ENCODE measurements at places on chromosomes 16 and 17. TPM values are rescaled to one million over a fixed set of nuclear protein-coding genes. Genes with fewer than 3 reads are reported as not detected.
A peak's percentile ranks its signal among the peaks of the same experiment; 100 is the strongest.

DNA sequence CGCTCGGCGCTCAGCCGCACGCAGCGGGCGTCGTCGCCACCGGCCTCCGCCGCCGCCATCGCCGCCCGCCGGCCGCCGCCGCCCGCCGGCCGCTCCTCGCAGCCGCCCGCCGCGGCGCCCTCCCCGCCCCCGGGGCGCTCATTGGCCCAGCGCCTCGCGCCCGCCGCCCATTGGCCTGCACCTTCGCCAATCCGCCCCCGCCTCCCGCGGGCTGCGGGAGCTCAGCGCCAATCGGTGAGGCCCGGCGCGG lies at the start of gene PGP:
PGP (minus strand) TSS at position 122 of the 250 bp plus-strand sequence; CDS start at position 59, 63 bp downstream.
- peak within 1 kb of the TSS; percentile 90 for H3K4me3 ChIP-seq
- no peak for DNase-seq
- H3K36me3 ChIP-seq = peaks cover 6% of the 10 kb centered on the region

GRCh38 chr17:41553176-41553575 lies 18.7 kb downstream of the KRT9 start:
- peaks cover 16% of the 10 kb centered on the region for H3K4me1 ChIP-seq
- H3K4me3 ChIP-seq = no peak overlapping the region
- H3K27ac ChIP-seq = no peak overlapping the region
- H3K36me3 ChIP-seq = no peaks in the 10 kb centered on the region

- H3K27ac ChIP-seq = no peak overlapping the region
- no peaks in the 10 kb centered on the region for H3K36me3 ChIP-seq
- H3K4me3 ChIP-seq = no peak overlapping the region
- H3K27me3 ChIP-seq = peaks cover 46% of the 10 kb centered on the region
- peaks cover 3% of the 10 kb centered on the region for H3K4me1 ChIP-seq
Observed at GRCh38 chr16:85935391-85935973, 36.5 kb downstream of the IRF8 start.

- DNase-seq = no peak
- peaks cover 88% of the 10 kb centered on the region for H3K36me3 ChIP-seq
- no peak overlapping the region for H3K4me3 ChIP-seq
- no peaks in the 10 kb centered on the region for H3K27me3 ChIP-seq
- peaks cover 1% of the 10 kb centered on the region for H3K4me1 ChIP-seq
- H3K27ac ChIP-seq = no peak overlapping the region
Observed at GRCh38 chr17:18326039-18326438, 10.9 kb downstream of the SMCR8 start.

DNA sequence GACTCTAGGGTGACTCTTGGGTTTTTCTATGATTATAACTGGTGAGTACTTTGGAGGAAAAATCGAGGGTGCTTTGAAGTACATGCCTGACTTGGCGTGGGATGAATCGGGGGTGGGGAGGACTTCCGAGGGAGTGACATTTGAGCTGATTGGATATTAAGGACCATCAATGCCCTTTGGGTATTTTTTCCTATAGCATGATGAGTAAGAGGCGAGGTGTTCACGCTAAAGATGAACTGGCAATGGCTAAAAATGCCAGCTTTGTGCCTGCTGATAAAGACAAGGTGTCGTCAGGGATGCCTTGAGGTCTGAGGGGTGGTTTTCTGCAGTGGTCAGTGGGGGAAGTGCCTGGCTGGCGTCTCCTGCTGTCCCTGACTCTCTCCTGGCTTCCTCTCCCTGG lies 25.3 kb downstream of the USP43 start:
- no peak for DNase-seq
- no peaks in the 10 kb centered on the region for H3K36me3 ChIP-seq
- no peak overlapping the region for H3K27ac ChIP-seq
- H3K4me3 ChIP-seq = no peak overlapping the region

GRCh38 chr16:83789642-83790401 lies 18.0 kb upstream of the HSBP1 start:
- H3K27ac ChIP-seq = no peak overlapping the region
- no peak overlapping the region for H3K4me3 ChIP-seq

GRCh38 chr16:11183951-11184350 lies 72.1 kb downstream of the SOCS1 start:
- DNase-seq = no peak
- H3K27me3 ChIP-seq = no peaks in the 10 kb centered on the region
- no peak overlapping the region for H3K27ac ChIP-seq
- H3K4me1 ChIP-seq = peaks cover 29% of the 10 kb centered on the region
- H3K36me3 ChIP-seq = peaks cover 17% of the 10 kb centered on the region

GRCh38 chr16:929227-930073 lies 41.3 kb downstream of the LMF1 start:
- H3K27ac ChIP-seq = no peak overlapping the region
- no peak for DNase-seq

GRCh38 chr17:42843358-42843934 lies 934 bp upstream of the AOC2 start:
- DNase-seq = no peak
- H3K4me3 ChIP-seq = no peak overlapping the region
- peaks cover 71% of the 10 kb centered on the region for H3K36me3 ChIP-seq
- H3K27ac ChIP-seq = no peak overlapping the region

DNA sequence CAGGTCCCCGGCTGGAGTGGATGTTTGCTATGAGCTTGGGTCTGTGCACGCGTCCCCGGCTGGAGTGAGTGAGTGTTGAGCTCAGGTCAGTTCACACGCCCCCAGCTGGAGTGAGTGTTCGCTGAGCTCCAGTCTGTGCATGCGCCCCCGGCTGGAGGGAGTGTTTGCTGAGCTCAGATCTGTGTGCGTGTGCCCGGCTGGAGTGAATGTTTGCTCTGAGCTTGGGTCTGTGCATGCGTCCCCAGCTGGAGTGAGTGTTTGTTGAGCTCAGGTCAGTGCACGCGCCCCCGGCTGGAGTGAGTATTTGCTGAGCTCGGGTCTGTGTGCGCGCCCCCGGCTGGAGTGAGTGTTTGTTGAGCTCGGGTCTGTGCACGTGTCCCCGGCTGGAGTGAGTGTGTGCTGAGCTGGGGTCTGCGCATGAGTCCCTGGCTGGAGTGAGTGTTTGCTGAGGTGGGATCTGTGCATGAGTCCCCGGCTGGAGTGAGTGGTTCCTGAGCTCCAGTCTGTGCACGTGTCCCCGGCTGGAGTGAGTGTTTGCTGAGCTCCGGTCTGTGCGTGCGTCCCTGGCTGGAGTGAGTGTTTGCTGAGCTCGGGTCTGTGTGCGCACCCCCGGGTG lies 284.2 kb downstream of the SNX29 start:
- H3K27ac ChIP-seq = no peak overlapping the region
- no peaks in the 10 kb centered on the region for H3K36me3 ChIP-seq
- no peak for DNase-seq
- no peaks in the 10 kb centered on the region for H3K4me1 ChIP-seq

- no peak overlapping the region for H3K27ac ChIP-seq
- no peak for DNase-seq
- H3K27me3 ChIP-seq = peaks cover 11% of the 10 kb centered on the region
- H3K4me3 ChIP-seq = no peak overlapping the region
Observed at GRCh38 chr17:54899201-54899600, 1.5 kb upstream of the TOM1L1 start.

DNA sequence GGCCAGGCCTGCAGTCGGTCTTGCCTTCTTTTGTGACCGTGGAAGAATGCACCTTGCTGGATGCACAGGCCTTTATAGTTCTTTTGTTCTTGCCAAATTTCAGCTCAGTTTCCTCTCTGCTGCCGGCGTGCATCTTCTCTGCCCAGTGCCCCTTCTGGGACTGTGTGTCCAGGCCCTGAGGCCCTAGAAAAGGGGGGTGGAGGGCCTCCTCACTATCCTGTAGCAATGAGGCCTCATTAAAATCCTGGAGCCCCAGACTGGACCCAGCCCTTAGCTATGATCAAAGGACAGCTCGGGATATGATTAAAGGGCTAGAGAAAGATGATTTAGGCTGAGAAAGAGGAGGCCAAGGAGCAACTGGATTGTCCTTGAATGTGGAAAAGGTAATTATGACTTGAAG lies 229.8 kb downstream of the SEC14L1 start:
- H3K27ac ChIP-seq = peak overlapping the region; percentile 97
- H3K4me3 ChIP-seq = no peak overlapping the region
- H3K36me3 ChIP-seq = no peaks in the 10 kb centered on the region
- DNase-seq = no peak

The GDPD1 gene
- 5.4 TPM for total RNA-seq

The RUNDC1 gene
- 16.5 TPM for total RNA-seq

The CD300LB gene
- not detected for total RNA-seq

The MSLN gene
- total RNA-seq = 0.31 TPM

The ZNF469 gene
- total RNA-seq = 0.36 TPM

The RRAD gene
- 12.1 TPM for total RNA-seq

Measured in suprapubic skin (tissue), 4 donors.